Stimulated activated CD8-positive, alpha-beta memory T cell treated with anti-CD3 and anti-CD28 coated beads, Interleukin-4, amount 100 ng/mL, for 4 hours (primary cell): ENCODE measurements at places on chromosomes 6 and 20.

DNA sequence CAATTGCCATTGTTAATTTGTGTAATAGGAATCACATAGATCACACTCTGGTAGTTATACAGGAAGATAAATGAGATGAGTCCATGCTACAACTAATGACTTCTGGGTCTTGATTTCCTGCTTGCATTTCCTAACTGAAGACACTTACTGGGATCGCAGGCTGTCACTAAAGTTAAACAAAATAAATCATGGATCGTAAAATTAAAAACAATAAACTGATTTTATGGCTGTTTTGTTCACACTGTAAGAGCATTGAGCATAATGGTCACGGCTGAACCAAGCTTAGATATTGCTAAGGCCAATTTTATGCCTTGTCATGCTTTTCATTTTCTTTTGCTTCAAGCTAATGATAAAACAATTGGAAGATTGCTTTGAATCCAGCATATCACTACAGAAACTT lies 332.5 kb upstream of the CITED2 start:
- no peak for DNase-seq

GRCh38 chr6:127841811-127842210 lies 59.0 kb downstream of the THEMIS start:
- no peak for DNase-seq

DNA sequence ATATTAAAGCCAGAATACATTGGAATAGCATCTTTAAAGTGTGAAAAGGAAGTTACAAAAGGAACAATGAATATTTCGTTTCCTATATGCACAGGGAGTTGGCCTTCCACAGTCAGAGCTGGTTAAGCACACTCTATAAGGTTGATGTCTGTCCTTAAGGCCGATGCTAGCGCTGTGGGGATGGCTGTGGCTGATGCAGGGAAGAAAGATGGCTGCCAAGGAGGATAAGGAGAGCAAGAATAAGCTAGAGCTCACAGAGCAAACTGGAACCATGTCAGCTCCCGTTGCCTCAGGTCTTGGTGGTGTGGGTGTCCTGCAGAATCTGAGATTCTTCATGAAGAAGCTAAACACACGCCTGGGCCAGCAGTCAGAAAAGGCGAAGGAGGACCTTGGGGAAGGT lies 20.8 kb upstream of the STX11 start:
- DNase-seq = no peak

GRCh38 chr6:56222499-56222898 lies 24.9 kb downstream of the COL21A1 start:
- DNase-seq = no peak

DNA sequence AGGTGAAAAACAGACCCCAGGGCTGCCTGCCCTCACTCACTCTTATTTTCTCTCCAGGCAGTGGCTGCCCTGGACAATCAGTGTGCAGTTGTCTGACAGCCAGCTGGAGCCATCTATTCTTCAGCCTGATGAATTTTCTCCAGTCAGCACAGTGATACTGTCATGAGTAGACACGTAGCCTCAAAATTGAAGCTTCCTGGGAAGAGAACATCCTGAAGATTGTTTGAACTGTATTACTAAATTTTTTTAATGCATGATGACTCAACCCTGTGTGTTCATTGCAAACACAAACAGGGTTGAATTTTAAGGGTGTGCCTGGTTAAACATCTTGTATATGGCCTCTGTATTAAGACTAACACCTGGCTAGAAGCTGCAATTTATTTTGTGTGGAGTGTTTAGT lies 49.8 kb upstream of the STXBP5 start:
- DNase-seq = no peak

- no peak for DNase-seq
These were observed 66.8 kb downstream of the ATG5 start for GRCh38 chr6:106258726-106259125.

DNA sequence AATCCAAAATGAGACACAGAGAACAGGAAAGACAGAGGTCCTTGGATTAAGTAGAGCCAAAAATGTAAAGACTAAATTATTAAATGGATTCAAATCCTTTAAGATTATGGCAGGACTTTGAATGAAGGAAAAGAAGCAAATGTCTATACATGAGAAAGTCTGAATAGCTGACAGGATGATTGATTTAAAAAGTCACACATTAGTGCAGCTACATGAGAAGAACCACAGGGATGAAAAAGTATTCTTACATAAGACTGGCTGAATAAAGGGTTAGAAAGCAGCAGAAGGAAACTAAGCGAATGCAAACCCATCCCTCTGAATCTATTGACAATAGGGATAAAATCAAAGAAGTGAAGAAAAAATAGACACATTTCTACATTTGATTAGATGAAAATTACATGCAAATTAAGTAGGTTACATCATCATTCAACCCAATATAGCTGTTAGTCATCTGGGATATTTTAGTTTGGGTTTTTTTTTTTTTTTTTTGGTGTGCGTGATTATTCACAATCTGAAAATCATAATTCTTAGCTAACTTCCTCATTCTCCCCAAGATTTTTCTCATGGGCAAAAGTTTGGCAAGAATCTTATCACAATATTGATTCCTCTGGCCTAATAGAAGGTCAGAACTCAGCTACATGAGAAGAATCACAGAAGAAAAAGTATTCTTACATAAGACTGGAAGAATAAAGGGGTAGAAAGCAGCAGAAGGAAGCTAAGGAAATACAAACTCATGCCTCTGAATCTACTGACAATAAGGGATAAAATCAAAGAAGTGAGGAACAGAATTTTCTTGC lies 845.4 kb downstream of the HACE1 start:
- no peak for DNase-seq

DNA sequence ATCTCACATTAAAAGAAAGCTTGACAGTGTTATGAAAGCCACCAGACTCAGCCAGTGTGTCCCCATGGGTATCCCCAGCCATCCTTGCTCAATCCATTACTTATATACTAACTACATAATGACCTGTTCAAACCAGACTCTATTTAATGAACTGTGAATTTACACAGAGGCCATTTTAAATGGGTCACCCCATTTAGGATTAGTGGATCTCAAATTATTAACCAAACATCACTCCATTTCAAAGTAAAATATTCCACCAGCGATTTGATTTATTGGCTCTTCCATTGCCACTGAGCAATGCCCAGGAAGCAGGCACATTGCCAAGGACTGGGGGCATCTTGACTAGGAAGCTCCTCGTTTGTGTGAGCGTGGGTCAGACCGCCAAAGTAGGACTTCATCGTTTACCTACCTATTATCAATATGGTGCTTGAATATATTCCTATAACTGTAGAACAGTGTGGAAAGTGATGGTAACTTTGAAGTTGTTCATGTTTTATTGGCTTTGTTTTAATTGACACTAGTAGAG lies 15.5 kb upstream of the NPEPL1 start:
- DNase-seq = no peak

DNA sequence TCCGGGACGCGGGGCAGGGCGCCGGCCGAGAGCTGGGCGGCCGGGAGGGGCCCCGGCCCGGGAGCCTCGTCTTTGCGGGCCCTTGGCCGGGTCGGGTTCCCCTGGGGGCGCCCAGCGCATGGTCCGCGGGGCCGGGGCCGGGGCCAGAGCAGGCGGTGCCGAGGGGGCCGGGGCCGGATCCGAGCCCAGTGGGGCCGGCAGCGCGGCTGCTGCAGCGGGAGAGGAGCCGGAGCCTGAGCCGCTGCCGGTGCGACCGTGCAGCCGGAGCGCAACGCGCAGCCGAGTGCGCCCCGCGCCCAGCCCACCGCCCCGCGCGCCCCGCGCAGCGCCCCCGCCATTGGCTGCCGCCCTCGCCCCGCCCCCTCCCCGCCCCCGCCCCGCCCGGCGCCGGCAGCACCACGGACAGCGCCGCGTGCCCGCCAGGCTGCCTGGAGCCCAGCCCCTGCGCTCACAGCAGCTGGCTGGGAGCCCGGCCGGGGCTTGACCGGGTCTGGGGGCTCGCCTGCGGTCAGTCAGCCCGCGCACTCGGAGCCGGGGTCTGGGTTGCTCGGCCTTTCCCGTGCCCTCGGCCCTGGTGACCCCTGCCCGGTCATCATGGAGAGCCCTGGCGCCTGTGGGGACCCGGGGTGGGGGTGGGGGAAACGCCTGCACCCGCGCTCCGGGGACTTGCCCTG lies at the start of gene HRH3:
Gene HRH3, minus strand, starts transcription at position 287 of the 674 bp plus-strand sequence. CDS start 308 bp downstream, outside the sequence.
- DNase-seq = no peak
